ENCODE measurements at places on chromosomes 16 and 17.

DNA sequence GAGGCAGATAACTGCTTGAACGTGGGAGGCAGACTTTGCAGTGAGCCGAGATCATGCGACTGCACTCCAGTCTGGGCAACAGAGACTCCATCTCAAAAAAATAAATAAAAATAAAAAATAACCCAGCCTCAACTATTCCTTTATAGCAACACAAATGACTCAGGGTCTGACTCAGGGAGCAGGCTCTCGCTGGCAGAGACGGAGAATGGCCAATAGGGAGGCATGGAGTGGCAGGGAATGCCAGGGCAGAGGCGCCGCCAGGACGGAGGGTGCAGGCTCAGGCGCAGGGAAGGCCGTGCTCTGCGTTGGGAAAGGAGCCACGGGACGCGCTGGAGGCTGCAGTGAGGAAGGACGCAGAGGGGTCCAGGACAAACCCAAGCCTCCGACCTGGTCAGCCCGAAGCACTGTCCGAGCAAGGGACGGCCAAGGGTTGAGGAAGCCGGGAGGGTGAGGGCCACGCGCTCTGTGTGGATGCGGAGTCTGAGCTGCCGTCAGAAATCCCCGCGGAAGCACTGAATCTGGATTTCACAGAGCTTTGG, 40.3 kb downstream of the PKD1 start:
- DNase-seq: no peak

DNA sequence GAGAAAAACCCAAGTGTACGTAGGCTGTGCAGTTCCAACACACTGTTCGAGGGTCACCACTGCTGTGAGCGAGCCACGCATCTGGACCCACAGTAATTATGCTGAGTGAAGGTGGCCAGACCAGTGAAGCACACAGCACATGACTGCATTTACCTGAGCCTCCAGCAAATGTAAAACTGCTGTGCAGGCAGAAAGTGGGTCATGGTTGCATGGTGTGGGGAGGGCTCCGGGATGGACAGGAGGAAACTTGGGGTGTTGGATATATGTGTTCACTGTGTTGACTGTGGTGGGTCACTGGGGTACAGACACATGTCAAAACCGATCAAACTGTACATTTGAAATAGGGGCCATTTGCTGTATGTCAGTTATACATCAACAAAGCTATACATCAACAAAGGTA, 78.7 kb upstream of the METRNL start:
- DNase-seq: no peak

GRCh38 chr16:12067714-12068401, 91.3 kb downstream of the SNX29 start:
- DNase-seq: peak; percentile 82

DNA sequence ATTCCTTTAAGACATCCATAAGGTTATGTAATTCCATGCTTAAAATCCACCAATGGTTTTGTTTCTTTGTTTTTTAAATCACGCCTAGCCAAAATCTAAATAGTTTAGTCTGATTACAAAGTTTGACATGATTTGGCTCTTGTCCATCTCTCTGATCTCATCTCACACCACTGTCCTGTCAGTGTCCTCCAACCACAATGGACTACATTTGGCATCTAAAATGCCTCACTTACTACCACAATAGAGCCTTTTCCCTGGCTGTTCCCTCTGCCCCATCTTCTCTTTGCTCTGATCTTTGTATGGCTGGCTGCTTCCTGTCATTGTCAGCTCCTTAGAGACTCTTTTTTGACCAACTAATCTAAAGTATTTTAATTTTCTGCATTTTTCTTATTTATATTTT, 157.2 kb downstream of the MYO1D start:
- DNase-seq: no peak

GRCh38 chr16:29811896-29812665, at the start of gene PRRT2:
Gene PRRT2 (plus strand): TSS chr16:29812193. CDS start chr16:29813055, 862 bp downstream.
- no peak for DNase-seq

- no peak for DNase-seq
Measured at GRCh38 chr16:49483651-49484450, 110.2 kb downstream of the C16orf78 start.

DNA sequence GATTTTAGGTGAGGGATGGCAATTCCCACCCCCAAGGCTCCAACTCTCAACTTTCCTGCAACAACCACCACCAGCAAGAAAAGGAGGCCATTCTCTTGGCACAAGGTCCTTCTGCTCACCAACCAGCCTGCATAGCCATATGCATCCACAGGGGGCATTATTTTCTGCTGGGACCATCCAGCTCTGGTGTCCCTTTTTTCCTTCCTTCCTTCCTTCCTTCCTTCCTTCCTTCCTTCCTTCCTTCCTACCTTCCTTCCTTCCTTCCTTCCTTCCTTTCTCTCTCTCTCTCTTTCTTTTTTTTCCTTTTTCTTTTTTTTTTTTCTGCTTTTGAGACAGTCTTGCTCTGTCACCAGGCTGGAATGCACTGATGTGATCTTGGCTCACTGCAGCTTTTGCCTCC, 21.1 kb upstream of the COX10 start:
- no peak for DNase-seq

DNA sequence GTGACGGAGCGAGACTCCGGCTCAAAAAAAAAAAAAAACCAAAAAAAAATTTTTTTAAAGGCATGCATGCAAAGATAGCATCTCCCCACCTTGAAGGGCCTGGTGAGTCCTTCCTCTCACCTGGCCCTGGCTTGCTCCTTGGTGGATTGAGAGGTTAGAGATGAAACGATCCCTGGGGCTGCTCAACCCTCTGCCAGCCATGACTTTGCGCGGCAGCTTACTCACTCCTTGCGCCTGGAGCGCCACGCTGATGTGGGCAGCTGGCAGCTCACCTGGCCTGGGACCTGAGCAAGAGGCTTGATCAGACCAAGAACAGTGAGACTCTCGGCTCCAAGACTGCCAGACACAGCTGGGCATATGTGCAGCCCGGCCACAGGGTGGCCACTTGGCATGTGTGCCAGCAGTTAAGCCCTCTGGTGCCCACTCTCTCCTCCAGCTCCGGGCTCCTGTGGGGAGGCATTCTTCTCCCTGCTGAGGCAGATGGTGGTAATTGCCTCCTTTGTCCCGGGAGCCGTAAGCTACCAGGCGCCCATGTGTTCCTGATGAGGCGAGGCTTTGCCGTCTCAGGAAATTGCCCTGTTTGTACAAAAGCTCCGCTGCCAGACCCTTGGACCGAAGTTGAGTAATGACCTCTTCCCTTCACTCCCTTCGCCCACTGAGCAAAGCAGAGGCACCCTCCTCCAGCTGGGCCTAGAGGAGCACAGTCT, 5.1 kb upstream of the EVPL start:
- no peak for DNase-seq

- no peak for DNase-seq
Measured at GRCh38 chr17:12958786-12959185, 59.0 kb downstream of the ELAC2 start.

DNA sequence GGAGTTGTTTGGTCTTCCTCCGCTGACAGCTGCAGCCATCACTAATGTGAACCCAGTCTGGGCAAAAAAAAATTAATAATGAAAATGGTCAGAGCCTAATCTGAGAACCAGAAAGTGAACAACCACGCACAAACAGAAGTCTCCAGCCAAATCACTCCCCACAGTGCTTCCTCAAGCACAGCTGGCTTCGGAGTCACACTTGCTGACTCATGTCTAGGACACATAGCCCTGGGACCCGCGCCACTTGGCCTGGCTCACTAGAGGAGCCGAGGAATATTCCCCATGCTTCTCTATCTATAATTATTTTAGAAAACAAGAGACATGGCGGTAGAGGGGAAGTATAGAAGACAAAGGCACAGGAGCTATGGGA, 109.1 kb downstream of the ZFHX3 start:
- peak; percentile 69 for DNase-seq

DNA sequence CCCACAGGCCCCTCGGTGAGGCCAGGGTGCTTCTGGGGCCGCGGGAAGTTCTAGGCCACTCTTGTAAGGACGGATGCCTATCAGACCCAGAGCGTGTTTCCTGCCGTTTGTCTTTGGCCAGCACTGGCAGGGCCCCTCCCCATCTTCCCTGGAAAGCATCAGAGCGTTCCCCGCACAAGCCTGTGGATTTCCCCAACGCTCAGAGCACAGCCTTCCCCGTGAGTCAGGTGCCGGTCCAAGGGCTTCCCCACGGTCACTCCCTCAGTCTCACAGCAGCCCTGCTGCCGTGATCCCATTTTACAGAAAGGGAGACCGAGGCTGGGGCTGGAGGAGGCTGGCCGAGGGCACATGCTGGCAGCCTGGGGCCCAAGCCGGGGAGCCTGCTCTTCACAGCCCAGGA, 33.7 kb downstream of the CRISPLD2 start:
- no peak for DNase-seq

DNA sequence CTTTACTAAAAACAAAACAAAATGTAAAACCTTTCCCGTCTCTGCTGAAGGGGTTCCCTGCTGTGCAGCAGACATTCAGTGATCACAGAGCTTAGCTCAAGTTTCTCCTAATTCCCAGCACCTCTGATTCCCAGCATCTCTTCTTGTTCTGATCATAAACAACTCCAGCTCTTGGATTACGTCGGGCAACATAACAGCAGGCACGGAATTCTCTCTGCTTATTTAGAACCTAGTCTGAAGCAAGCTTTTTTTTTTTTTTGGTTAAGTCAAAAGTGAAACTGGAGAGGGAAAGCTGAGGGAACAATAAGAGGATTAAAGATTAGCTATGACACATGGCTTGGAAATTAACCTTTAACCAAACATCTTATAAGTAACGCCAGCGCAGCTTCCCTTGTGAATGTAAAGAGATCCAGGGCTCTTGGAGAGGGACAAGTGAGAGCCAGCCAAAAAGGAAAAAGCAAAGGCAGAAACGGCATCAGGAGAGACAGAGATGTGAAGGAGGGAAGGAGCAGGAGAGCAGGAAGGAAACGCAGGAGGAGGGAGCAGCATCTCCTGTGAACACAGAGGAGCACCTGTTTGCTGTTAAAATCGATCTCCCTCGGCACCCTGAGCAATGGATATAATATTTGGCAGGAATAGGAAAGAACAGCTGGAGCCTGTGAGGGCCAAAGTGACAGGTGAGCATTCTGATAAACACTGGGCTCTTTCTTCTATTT, at the start of gene BCO1:
BCO1 (plus strand) TSS at position 394 of the 716 bp plus-strand sequence; CDS start at position 614, 220 bp downstream.
- DNase-seq: no peak

- DNase-seq: no peak
Measured at GRCh38 chr17:81121841-81122733, 43.2 kb upstream of the PVALEF start.

- no peak for DNase-seq
Measured at GRCh38 chr16:281660-282255, 1.2 kb upstream of the PDIA2 start.

GRCh38 chr17:35218915-35219314, 24.0 kb upstream of the SLFN5 start:
- no peak for DNase-seq

- DNase-seq: no peak
Measured at GRCh38 chr16:4733747-4734062, 366 bp downstream of the ANKS3 start.

DNA sequence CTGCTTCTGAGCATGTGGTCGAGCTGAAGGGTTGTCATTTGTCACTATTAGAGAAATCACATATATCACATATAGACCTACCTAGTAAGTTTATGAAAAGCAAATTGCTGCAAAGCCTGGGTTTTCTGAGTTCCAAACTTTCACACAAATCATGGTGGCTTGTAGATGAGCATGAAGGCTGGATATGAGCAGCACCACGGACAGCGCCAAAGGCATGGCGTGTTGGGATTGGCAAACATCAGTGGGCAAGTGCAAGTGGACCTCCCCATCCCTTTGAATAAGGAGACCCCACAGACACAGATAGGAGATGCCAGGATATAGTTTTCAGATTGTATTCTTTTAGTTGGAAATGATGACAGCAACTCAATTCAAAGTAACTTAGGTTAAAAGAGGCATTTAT, 77.6 kb upstream of the CACNG3 start:
- peak; percentile 0 for DNase-seq

DNA sequence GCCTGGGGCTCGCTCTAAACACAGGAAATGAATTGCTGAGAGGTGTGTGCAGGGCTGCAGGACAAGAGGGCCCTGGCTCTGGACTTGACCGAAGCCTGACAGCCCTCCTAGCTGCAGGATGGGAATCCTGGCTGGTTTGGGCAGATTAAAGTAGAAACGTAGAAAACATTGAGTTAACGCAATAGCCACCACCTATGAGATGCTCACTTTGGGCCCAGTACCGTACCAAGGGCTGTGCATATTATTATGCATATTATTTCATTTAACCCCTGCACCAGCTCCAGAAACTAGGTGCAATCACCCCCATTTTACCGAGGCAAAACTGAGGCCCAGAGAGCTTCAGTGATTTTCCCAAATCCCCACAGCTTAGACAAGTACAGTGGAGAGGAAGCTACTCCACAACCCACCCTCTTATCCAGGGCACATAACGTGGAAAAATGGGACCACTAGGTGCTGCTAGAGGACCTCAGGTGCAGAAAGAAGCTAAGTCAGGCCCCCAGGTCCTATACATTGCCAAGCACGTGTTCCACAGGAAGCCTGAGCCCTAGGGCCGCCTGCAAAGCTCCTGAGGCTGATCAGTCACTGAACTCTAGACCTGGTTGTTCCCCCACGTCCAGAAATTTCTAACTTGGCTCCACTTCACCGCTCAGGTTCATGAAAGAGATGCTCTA, 79.2 kb downstream of the MYH11 start:
- no peak for DNase-seq

GRCh38 chr16:1961651-1962067, 2.3 kb downstream of the NDUFB10 start:
- DNase-seq: no peak

DNA sequence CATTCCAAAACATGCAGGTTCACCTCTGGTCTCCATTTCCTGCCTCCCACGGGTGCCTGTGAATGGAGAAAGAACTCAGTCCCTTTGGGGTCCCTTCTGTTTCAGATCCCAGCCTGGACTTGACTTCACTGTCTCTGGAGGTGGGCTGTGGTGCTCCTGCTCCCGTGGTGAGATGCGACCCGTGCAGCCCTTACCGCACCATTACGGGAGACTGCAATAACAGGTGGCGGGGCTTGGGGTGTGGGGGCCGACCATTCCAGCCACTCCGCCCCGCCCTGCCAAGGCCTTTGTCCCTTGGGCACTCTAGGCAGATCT, 10.5 kb downstream of the LPO start:
- DNase-seq: no peak

DNA sequence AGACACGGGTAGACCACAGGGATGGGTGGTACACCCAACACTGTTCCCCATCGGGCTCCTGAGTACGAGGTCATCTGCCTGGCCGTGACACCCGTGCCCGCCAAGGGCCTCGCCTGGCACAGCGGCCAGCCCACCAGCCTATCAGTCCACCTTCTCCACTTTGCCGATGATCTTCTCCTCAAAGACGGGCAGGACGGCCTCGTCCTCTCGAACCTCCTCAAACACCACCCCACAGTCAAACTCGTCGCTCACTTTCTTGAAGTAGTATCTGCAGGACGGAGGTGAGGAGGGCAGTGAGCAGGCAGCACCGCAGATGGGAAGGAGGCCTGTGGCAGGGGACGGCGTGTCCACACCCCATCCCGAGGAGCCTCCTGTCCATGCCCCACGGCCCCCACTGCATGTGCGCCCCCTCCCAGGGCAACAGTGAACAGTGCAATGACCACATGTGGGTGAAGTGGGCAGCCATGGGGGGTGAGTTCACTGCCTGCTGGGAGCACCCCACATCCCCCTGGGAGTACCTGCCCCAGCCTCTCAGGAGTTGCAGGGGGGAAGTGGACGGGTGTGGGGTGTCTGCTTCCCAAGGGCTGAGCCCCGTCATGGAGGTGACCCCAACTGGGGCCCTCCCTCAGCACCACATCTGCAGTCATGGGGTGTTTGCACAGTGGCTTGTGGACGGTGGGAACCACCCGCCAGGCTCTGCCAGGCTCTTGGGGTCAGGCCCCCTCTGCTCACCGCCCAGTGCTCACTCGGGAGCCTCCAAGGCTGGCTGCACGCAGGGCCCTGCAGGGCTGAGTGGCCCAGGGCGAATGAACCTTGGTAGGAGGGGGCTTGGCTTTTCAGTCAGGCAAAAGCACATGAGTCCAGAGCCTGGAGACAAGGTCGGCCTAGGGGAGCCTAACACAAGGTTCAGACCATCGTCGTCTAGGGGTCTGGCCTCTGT, 5.3 kb downstream of the PDIA2 start:
- DNase-seq: no peak
